ENCODE measurements at places on chromosomes 11 and 22. TPM values are rescaled to one million over a fixed set of nuclear protein-coding genes. Genes with fewer than 3 reads are reported as not detected.
A peak's percentile ranks its signal among the peaks of the same experiment; 100 is the strongest.

CTTN gene
- total RNA-seq, result 444 TPM

IGSF22 gene
- under 0.01 TPM for total RNA-seq

- H3K27me3 ChIP-seq, result no peaks in the 10 kb centered on the region
- peak overlapping the region; percentile 71 for H3K4me3 ChIP-seq
- peaks cover 37% of the 10 kb centered on the region for H3K4me1 ChIP-seq
- H3K27ac ChIP-seq, result peak overlapping the region; percentile 78
Measured at GRCh38 chr22:29031227-29032011, 30.2 kb downstream of the C22orf31 start.

GRCh38 chr11:35332524-35332923 lies 86.8 kb downstream of the SLC1A2 start:
- no peak overlapping the region for H3K4me3 ChIP-seq
- peaks cover 20% of the 10 kb centered on the region for H3K4me1 ChIP-seq
- no peak overlapping the region for H3K27ac ChIP-seq
- DNase-seq, result no peak
- no peaks in the 10 kb centered on the region for H3K36me3 ChIP-seq

GRCh38 chr11:43223026-43223425 lies 88.8 kb upstream of the API5 start:
- no peaks in the 10 kb centered on the region for H3K36me3 ChIP-seq
- no peaks in the 10 kb centered on the region for H3K4me1 ChIP-seq
- no peaks in the 10 kb centered on the region for H3K27me3 ChIP-seq
- no peak for DNase-seq

GRCh38 chr11:10653946-10654810 lies 39.4 kb downstream of the IRAG1 start:
- peak overlapping the region; percentile 84 for H3K27ac ChIP-seq
- no peak overlapping the region for H3K4me3 ChIP-seq

GRCh38 chr11:61765550-61766253 lies 13.3 kb downstream of the MYRF start:
- no peaks in the 10 kb centered on the region for H3K27me3 ChIP-seq
- no peaks in the 10 kb centered on the region for H3K36me3 ChIP-seq
- H3K27ac ChIP-seq, result no peak overlapping the region
- no peak for DNase-seq

- peak overlapping the region; percentile 6 for H3K4me3 ChIP-seq
- peak overlapping the region; percentile 66 for H3K27ac ChIP-seq
Measured at GRCh38 chr22:49966774-49967705, 6.5 kb downstream of the PIM3 start.

DNA sequence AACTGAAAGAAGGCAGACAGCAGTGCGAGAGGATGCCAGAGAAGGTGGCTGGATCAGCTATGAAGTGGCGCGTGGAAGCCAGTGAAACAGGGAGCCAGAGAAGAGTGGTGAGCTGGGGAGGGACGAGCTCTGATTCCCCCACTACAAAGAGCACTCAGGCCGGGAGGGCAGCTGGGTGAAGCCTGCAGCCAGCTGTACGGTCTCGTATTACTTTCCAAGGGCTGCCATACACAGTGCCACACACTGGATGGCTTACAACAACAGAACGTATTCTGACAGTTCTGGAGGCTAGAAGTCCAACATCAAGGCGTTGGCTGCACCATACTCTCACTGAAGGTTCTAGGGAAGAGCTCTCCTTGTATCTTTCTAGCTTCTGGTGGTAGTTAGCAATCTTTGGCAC lies 47.1 kb upstream of the WNT11 start:
- DNase-seq, result no peak
- H3K27ac ChIP-seq, result no peak overlapping the region
- no peaks in the 10 kb centered on the region for H3K27me3 ChIP-seq
- no peak overlapping the region for H3K4me3 ChIP-seq
- H3K4me1 ChIP-seq, result no peaks in the 10 kb centered on the region

DNA sequence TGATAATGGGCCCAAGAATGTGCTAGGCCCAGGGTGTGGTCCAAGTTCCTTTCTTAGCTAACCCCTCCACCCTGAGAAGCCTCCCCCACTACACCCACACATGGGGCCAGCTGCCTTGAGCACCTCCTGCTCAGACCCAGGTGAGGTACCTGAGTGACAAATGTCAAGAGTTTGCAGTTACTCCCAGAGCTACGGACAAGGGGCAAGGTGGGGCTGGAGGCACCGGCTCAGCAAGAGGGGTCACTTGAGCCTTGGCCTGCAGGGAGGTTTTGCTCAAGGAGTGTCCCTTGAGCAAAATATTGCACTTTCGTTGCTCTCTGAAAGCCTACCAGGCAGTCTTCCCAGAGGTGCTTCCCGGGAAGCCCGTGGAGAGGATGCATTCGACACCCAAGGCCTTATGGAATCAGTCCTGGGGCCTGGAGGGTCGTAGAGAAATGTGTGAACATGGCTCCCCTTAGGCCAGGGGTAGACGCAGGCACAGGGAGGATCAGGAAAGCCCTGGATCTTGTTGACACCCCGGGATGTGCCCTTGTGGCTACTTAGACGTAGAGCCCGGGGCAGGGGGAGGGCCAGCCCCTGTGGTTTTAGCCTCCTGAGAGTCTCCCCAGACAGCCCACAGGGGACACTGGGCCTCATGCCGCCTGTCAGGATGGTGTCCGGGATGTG lies 114.2 kb downstream of the KCNQ1 start:
- H3K4me3 ChIP-seq, result no peak overlapping the region
- no peak for DNase-seq
- no peaks in the 10 kb centered on the region for H3K36me3 ChIP-seq
- H3K27me3 ChIP-seq, result no peaks in the 10 kb centered on the region
- no peaks in the 10 kb centered on the region for H3K4me1 ChIP-seq

- H3K4me3 ChIP-seq, result no peak overlapping the region
- H3K27me3 ChIP-seq, result no peaks in the 10 kb centered on the region
- H3K27ac ChIP-seq, result no peak overlapping the region
- H3K36me3 ChIP-seq, result no peaks in the 10 kb centered on the region
Measured at GRCh38 chr11:92272651-92273050, 48.0 kb downstream of the FAT3 start.

- no peaks in the 10 kb centered on the region for H3K27me3 ChIP-seq
- no peak overlapping the region for H3K27ac ChIP-seq
- no peak overlapping the region for H3K4me3 ChIP-seq
- no peaks in the 10 kb centered on the region for H3K36me3 ChIP-seq
- H3K4me1 ChIP-seq, result peaks cover 6% of the 10 kb centered on the region
- DNase-seq, result no peak
Measured at GRCh38 chr11:8818421-8818820, 92.6 kb upstream of the AKIP1 start.

GRCh38 chr11:58576887-58577471 lies 1.3 kb upstream of the LPXN start:
- DNase-seq, result no peak
- peak overlapping the region; percentile 95 for H3K4me3 ChIP-seq
- no peaks in the 10 kb centered on the region for H3K36me3 ChIP-seq
- peaks cover 62% of the 10 kb centered on the region for H3K4me1 ChIP-seq

All from esophagus squamous epithelium (tissue), 5 donors.